ENCODE measurements at places on chromosomes 6 and 20. TPM values are rescaled to one million over a fixed set of nuclear protein-coding genes. Genes with fewer than 3 reads are reported as not detected.

Gene CTCFL
- 0.04 TPM for total RNA-seq

Gene SPEF1
- 0.09 TPM for total RNA-seq

GRCh38 chr20:43919686-43920403 lies 5.2 kb downstream of the TOX2 start:
- H3K4me3 ChIP-seq, result no peak overlapping the region
- peaks cover 13% of the 10 kb centered on the region for H3K4me1 ChIP-seq
- no peak for DNase-seq
- no peaks in the 10 kb centered on the region for H3K36me3 ChIP-seq
- no peak overlapping the region for H3K27ac ChIP-seq
- peaks cover 63% of the 10 kb centered on the region for H3K27me3 ChIP-seq

- H3K4me1 ChIP-seq, result peaks cover 27% of the 10 kb centered on the region
- H3K27ac ChIP-seq, result peak overlapping the region; percentile 83
- H3K4me3 ChIP-seq, result no peak overlapping the region
- H3K27me3 ChIP-seq, result no peaks in the 10 kb centered on the region
- H3K36me3 ChIP-seq, result no peaks in the 10 kb centered on the region
- DNase-seq, result peak; percentile 93
Measured at GRCh38 chr20:10524034-10524476, 89.0 kb downstream of the SLX4IP start.

DNA sequence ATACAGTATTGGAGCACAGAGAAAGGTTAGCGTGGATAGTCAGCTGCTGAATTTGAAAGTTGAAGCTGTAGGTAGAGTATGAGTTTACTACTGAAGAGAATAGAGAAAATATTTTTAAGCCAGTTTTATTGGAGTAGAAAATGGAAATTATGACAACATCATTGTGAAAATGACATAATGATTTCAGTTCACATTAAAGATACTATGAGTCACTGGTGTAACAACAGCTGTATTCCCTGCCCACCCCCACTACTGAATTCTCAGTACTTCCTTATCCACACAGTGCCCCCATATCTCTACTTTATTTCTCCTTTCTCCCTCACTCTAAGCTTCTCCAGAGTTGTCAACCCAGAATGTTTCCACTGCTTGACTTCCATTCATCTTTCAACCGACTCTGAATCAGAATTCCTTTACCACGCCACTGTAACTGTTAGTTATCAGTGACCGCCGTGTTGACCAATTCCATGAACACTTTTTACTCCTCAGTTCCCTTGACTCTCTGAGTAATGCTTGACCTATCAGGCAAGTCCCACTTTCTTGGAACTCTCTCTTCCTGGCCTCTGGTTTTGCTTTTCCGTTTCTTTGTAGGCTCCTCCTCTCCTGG lies 139.6 kb downstream of the AIG1 start:
- H3K4me3 ChIP-seq, result no peak overlapping the region
- peaks cover 8% of the 10 kb centered on the region for H3K4me1 ChIP-seq
- H3K27me3 ChIP-seq, result no peaks in the 10 kb centered on the region
- H3K27ac ChIP-seq, result peak overlapping the region; percentile 71
- H3K36me3 ChIP-seq, result no peaks in the 10 kb centered on the region

- peak; percentile 25 for DNase-seq
- peaks cover 30% of the 10 kb centered on the region for H3K4me1 ChIP-seq
- no peaks in the 10 kb centered on the region for H3K27me3 ChIP-seq
- peak overlapping the region; percentile 63 for H3K27ac ChIP-seq
- H3K4me3 ChIP-seq, result no peak overlapping the region
Measured at GRCh38 chr6:32045811-32046449, 7.7 kb downstream of the CYP21A2 start.

DNA sequence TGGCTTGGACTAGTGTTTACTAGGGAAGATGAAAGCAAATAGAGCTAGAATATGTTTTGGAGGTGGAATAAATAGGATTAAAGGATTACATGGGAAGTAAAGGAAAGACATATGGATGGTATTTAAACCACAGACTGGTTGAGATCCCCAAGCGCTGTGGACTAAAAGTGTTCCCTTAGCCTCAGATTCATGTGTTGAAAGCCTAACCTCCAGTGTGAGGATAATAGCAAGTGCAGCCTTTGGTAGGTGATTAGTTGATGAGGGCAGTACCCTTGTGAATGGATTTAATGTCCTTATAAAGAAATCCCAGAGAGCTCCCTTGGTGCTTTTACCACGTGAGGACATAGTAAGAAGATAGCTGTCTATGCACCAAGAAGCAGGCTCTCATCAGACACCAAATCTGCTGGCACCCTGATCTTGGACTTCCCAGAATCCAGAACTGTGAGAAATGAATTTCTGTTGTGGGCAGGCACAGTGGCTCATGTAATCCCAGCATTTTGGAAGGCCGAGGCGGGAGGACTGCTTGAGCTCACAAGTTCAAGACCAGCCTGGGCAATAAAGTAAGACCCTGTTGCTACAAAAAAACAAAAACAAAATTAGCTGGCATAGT lies 57.3 kb upstream of the MCM9 start:
- no peaks in the 10 kb centered on the region for H3K36me3 ChIP-seq
- no peak overlapping the region for H3K4me3 ChIP-seq
- no peaks in the 10 kb centered on the region for H3K27me3 ChIP-seq
- H3K27ac ChIP-seq, result no peak overlapping the region
- no peak for DNase-seq

DNA sequence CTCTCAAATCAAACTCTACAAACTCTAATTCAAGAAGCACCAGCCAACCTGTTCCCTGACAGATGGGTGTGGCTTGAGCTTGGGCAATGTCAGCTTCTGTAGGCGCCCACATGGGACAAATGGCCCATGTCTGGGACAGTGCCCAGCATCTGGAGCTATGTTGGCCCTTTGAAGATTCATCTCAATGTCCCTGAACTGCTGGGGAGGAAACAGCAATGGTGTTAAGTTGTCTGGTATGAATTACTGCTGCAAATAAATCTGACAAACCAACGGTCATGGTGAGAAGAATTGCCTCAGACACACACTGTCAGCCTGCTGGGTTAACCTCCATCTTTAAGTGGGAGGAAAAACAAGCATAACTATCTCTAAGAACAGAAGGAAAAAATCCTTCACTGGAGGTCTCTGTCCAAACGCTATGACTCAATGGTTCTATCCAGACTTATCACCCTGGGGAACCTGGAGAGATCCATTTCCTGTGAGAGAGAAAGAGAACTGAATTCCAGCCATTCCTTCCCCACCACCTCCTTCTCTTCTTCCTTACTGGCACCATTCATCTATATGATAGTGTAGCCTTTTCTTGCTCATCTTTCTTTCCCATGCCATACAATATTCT lies 274.9 kb downstream of the CDH26 start:
- H3K4me3 ChIP-seq, result no peak overlapping the region
- no peaks in the 10 kb centered on the region for H3K4me1 ChIP-seq
- no peaks in the 10 kb centered on the region for H3K27me3 ChIP-seq
